ENCODE measurements at places on chromosomes 1 and 21.
A peak's percentile ranks its signal among the peaks of the same experiment; 100 is the strongest.

- no peak for DNase-seq
Observed at GRCh38 chr1:153849487-153850185, 73.1 kb downstream of the GATAD2B start.

DNA sequence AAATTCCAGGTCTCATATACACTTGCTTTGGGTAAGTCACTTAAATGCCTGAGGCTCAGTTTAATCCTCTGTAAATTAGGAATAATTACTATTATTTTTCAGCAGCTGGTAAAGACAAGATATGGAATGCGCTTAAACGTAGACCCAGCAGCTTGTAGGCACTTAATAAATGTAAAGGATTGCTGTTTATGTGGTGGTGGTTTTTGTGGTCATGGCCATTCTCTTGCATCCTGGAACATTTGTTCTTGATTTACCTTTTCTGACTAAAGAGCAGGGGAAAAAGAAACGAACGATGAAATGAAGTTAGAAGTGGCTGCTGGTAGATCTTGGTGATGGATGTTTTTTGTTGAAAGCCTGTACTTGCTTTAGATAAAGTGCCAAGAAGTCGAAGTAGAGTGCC, 195.0 kb upstream of the FOXD3 start:
- DNase-seq = no peak

- DNase-seq = no peak
Observed at GRCh38 chr1:46401964-46402626, 8.0 kb downstream of the FAAH start.

GRCh38 chr1:55938376-55938850, 641.0 kb downstream of the PLPP3 start:
- no peak for DNase-seq

GRCh38 chr21:44480200-44481053, 25.1 kb downstream of the LRRC3 start:
- DNase-seq = no peak

GRCh38 chr1:208835097-208835463, 590.9 kb upstream of the PLXNA2 start:
- no peak for DNase-seq

- DNase-seq = no peak
Observed at GRCh38 chr1:85940656-85941306, 215.8 kb downstream of the COL24A1 start.

DNA sequence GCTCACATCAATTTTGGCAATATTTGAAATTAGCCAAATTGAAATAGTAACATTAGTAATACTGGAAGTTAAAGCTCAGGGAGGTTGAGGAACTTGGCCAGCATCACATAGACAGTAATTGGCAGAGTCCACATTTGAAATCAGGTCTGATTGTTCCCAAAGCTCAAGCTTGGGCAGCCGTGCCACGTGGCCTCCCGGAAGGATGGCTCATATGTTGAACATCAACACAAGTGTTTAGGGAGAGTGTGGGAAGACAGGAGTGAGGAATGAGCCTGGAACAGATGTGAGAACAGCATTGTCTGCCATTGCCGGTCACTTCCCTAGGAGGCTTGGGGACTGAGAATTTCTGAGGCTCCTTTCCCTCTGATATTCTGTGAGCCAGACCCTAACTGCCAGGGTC, 40.2 kb upstream of the RBM15 start:
- DNase-seq = no peak

DNA sequence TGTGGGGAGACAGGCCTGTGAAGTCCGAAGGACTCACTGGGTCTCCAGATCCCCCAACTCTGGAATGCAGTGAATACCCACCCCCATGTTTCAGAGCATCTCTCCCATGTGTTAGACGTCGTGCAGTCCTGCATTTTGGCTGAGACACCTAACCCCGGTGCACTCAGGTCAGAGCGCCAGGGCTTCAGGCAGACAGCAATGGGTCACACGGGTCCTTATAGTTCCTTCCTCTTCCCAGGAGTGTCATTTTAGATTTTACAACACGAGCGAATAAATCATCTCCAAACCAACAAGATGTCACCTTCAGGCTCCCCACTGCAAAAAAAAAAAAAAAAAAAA, 5.1 kb downstream of the PRRX1 start:
- DNase-seq = no peak

DNA sequence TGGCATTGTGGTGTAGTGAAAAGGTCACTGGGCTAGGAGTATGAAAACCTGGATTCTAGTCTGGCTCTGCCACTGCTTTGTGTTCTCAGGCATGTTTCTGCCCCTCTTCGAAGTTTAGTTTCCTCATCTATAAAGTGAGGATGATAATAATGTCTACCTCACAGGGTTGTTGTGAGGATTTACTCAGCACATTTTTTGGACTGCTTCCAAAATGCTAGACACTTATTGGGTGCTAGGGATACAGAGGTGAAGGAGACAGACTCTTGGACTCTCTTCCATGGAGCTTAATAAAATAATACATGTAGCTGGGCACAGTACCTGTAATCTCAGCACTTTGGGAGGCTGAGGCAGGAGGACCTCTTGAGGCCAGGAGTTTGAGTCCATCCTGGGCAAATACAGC, 3.6 kb downstream of the KIF2C start:
- no peak for DNase-seq

- no peak for DNase-seq
Observed at GRCh38 chr21:43728154-43728466, 9.2 kb downstream of the PDXK start.

GRCh38 chr1:233132445-233132844, 163.1 kb downstream of the PCNX2 start:
- DNase-seq = no peak

GRCh38 chr1:194300340-194300739, 1113.9 kb upstream of the B3GALT2 start:
- no peak for DNase-seq

GRCh38 chr1:160006312-160006940, 25.4 kb downstream of the PIGM start:
- DNase-seq = no peak

DNA sequence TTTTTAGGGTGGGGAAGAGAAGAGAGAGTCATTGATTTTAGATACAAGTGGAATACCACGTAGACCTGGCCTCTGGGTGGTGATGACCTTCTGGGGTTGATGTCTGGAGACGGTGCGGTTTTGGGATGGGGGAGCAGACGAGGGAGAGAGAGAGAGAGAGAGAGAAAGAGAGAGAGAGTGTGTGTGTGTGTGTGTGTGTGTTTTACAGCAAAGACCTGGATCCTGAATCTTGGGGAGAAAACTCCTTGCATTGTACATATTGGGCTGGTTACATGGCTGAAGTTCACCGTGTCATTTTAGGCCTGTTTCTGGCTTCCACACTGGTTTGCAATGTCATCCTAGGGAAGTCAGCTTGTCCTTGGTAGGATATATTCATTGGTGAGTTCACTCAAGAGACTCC, 89.0 kb downstream of the GALNT2 start:
- DNase-seq = no peak

DNA sequence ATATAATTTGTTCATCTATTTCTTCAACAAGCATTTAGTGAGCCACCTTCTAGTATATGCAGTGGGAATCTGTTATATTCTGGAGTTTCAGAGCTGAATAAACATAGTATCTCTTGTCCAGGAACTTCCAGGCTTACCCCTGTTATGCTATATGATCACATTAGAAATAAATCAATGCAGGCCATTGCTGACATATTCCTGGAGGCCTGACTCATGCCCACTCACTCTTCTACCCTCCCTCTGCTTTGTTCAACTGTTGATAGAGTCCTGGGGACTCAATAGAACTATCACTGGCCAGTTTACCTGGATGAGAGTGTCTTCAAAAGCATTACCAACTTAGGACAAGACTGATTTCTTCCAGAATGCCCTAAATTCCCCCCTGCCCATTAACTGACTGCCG, 29.3 kb upstream of the SRSF10 start:
- DNase-seq = no peak

DNA sequence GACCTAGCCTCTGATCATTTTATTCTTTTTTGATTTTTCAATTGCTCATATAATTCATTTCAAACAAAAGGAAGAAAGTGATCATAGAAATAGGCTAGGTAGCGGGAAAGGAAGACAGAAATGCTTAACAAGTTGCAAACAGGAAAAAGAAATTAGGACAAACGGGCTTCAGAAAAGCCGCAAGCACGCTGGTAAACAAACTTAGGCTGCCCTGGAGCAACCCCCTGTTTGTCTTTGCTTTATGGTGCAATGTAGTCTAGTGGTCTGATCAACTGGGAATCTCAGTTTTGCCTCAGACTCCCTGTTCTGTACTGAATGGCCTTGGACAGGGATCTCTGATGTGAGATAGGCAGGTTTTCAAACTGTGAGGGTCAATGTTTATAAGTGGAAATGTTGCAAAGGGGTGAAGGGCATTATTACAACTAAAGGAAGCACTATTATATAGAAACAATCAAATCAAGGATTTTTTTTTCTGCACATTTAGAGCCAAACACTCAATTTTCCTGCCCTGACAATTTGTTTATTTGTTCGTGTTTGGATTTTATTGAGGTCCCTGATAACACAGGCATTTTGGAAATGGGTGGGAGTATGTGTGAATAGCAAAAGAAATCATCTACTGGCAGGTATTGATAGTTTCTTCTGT, 146.8 kb upstream of the NRIP1 start:
- no peak for DNase-seq

GRCh38 chr1:50978852-50979781, 9.1 kb downstream of the CDKN2C start:
- no peak for DNase-seq

DNA sequence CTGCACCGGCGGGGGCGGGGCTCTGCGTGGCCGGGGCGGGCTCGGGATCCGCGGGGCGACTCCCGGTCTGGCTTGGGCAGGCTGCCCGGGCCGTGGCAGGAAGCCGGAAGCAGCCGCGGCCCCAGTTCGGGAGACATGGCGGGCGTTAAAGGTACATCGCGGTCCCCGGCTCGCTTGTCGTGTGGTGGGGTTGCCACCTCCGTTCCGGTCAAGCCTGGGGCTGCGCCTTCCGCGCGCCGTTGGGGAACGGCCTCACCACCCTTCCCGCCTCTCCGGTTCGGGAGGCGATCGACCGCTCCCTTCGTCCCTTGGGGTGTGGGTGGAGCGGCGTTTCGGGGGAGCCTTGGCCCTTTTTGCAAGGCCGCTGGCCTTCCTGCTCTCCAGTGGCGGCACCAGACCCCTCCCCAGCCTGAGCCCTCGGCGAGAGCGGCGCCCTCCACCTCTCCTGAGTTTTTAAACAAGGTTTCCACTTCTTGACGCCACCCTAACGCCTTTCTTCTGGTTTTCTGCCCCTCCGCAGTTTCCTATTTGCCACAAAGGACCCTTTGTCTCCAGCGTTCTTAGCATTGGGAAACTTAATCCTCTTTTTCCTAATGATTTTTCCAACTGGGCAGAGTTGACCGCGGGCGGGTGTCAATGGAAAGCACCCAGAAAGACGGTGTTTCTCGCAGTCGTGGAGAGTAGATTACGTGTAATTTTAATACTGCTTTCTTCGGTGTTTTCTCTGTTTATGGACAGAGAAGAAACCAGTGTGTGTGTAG, at the start of the genes LEPR and LEPROT:
LEPR (plus strand) TSS at position 79 of the 761 bp plus-strand sequence. CDS start 144,898 bp downstream, outside the sequence.
LEPROT (plus strand) TSS at position 79 of the 761 bp plus-strand sequence; CDS start at position 136, 57 bp downstream.
- DNase-seq = peak; percentile 96

- no peak for DNase-seq
Observed at GRCh38 chr1:234780531-234781162, 170.7 kb upstream of the IRF2BP2 start.

DNA sequence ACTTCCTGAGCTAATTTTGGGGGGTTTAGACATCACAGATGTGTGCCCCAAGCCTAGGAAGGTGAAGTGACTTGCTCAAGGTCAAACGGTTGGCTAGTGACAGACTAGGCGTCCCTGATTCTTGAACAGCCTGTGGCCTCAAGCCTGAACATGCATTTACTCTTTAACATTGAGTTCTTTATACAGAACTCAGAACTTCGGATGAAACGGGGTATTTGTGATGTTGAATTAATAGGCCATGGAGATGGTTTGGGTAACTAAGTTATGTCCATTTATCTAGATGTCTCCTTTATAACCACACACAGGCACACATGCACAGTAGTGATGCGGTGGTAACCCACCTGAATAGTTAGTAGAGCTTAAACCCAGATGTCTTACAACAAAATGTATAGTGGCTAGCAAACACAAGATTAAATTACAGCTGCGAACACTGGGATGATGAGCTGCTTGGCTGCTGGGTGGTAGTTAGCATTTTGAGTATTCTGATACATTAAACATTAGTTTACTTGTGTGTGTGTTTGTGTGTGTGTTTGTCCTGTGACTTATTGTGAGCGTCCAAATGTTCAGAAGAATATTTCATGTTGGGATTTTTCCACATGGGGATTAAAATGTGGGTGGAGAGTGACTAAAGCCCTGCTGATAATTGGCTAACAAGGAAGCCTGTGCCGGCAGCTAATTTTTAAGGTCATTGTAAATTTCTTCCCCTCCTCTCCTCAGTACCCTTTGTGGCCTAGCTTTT, 2.3 kb downstream of the ATP1A1 start:
- no peak for DNase-seq

DNA sequence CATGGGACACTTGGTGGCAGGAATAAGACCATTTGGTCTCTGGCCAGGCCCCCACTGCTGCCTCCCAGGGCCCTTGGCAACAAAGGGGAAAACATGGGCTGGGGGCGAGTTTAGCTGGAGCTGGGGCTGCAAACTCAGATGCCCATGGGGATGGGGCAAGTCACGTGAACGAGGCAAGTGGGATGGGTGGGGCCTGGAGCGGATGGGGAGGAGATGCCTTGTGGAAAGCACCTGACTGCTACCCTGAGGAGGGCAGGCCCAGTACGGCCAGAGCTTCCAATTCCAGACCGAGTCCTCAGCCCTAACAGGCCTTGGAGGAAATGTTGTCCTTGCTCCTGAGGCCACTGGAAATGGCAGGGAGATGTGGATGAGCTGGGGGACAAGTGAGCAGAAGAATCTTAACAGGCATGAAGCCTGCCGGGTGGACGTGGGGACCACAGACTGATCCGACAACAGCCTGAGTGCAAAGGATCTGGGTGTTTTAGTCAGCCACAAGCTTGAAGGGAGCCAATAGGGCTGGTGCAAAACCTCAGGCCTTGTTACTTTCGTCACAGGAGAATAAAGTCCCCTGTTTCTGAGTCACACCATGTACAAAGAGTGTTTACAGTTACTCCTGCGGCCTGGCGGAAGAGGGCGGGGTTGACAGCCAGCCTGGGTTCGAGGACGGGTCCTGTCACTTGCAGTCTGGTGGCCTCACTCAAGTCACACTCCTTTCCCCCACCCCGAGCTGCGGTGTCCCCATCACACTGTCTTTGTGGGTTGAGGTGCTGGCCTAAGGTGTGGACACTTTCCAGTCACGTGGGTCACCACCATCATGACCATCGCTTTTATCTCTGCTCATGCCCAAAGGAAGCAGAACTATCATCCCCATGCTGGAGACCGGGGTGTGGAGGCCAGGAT, 19.1 kb downstream of the RUNX3 start:
- no peak for DNase-seq

GRCh38 chr1:36775716-36776115, 258.6 kb downstream of the GRIK3 start:
- DNase-seq = no peak

- no peak for DNase-seq
Observed at GRCh38 chr1:111605576-111605975, 14.0 kb upstream of the RAP1A start.

- peak; percentile 29 for DNase-seq
Observed at GRCh38 chr1:32963746-32964460, 706 bp downstream of the RNF19B start.

All from cortex of kidney (tissue), 1 donor.